ENCODE measurements at places on chromosomes 2 and 18.

GRCh38 chr2:20414806-20415205 is 32.1 kb upstream of the RHOB start:
- no peak for DNase-seq

- no peak for DNase-seq
These were observed 5.6 kb downstream of the C2orf74 start for GRCh38 chr2:61167579-61167978.

DNA sequence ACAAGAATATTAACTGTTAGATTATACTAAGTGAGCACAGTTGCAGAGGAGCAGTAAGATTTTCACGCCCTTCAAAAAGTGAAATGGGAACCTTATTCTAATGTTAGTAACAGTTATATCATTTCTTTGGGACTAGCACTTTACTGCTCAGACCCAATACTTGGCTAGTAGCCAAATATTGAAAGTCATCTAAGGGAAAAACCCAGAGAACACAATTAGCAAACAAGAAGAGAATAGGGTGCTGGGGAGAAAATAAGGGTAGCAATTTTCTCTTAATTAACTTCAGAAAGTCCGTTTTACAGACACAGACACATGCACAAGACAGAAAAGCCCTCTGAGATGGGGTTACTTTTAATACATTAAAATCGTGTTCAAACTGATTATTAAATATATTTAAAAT is 71.8 kb downstream of the ID2 start:
- DNase-seq: no peak

DNA sequence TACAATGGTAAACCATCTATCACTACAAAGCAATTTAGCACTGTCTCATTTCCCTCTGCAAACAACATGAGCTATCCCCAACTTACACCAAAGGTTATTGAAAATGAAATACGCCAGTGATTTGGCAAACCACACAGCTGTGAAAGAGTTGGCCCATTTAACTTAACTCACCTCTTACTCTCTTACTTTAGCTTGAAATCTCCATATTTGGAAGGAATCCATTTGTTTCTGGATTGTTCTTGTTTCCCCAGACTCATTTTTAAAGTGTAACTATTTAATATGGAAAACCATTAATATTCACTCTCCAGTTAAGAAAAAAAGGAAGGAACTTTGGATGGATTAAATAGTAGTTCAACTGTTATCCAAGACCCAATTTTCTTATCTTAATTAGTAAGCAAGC is 93.7 kb upstream of the TRIB2 start:
- no peak for DNase-seq

DNA sequence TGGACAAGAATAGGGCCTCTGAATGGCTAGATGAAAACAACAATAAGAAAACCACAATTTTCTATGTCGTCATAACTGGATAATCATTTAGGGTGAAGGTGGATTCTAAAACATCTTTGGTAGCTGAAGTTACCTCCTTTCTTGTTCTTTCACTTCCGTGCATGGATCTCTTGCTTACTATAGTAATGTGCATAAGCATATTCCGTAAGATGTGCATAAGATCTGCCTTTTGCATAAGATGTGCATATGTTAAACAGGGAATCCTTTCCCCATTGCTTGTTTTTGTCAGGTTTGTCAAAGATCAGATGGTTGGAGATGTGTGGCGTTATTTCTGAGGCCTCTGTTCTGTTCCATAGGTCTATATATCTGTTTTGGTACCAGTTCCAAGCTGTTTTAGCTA is 353.6 kb downstream of the MTX2 start:
- DNase-seq: no peak

- DNase-seq: no peak
These were observed 41.2 kb downstream of the PAX3 start for GRCh38 chr2:222257645-222258044.

- DNase-seq: no peak
These were observed 228.5 kb upstream of the FSIP2 start for GRCh38 chr2:185510060-185510459.

GRCh38 chr2:112811276-112811831 is 25.2 kb downstream of the IL1B start:
- no peak for DNase-seq

DNA sequence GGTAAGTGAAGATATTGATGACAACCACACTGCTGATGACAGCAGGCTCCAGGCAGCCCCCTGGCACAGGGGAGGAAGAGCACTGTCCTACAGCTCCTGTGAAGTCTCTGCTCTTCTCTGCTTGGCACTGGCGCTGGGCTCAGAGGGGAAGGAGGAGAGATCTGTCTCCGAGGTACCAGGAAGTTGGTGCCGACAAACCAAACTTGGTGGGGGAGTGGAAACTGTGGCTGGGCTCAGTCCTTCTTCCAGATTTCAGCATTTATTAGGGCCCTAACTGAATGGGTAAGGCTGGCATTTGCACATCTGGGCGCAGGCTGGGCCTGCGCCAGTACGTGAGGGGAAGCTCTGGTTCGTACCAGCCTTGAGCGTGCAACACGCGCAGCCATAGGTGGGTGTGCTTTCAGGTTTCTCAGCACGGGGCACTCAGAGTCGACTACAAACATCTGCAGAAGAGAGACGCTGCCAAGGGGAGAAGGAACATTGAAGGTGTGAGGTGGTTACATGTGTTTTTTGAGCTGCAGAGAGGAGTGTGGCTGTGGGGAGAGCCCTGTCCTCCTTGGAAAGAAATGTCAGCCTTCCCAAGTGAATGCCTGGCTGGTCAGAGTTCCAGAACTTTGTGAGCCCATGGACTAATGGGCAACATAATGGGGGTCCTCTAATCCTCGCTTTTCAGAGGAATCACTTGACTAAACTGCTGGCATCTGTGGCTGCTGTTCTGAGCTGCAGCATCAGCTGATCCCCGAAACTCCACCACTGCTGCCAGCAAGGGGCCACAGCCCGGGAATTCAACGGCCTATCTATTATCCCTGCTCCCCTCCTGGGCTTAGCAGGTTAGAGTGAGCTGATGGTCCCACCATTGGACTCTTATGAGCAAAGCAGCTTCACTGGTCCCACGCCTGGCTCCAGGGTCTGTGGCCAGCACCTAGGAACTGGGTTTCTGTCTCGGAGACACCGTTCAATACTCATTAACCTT is 55.2 kb upstream of the SEMA4C start:
- DNase-seq: peak; percentile 16

DNA sequence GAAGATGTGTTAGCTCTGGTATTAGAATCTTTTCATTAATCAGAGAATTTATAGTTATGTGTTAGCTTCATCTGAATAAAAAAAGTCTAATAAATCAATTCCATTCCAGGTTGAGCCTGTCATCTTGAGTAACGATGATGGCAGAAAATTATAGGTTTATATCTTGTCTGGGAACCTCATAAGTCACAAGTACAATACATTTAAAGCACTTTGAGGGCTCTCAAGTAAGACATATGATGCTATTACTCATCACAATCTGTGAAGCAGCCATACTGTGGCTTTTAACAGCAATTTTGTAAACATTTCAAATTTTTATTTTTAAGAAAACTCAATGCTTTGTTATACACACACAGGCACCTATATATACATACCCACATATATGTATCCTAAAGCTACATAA is 484.1 kb upstream of the VRK2 start:
- no peak for DNase-seq

DNA sequence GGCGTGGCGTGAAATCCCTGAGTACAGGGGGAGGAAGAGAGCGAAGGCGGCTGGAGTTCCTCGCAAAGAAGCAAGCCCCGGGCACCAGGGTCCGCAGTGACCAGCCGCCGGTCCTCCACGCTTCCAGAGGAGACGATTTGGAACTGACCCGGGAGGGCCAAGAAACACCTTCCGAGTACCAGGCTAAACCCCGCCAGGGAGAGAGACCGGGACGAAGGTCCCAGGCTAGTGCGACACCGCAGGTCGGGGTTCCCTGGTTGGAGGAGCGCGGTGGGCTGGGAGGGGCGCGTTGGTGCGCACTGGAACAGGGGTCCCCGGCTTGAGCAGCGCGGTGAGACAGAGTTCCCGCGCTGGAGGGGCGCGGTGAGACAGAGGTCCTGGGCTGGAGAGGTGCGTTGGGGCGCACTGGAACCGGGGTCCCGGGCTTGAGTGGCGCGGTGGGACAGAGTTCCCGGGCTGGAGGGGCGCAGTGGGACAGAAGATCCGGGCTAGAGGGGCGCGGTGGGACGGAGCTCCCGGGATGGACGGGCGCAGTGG is 901 bp downstream of the WDFY1 start:
- DNase-seq: no peak

DNA sequence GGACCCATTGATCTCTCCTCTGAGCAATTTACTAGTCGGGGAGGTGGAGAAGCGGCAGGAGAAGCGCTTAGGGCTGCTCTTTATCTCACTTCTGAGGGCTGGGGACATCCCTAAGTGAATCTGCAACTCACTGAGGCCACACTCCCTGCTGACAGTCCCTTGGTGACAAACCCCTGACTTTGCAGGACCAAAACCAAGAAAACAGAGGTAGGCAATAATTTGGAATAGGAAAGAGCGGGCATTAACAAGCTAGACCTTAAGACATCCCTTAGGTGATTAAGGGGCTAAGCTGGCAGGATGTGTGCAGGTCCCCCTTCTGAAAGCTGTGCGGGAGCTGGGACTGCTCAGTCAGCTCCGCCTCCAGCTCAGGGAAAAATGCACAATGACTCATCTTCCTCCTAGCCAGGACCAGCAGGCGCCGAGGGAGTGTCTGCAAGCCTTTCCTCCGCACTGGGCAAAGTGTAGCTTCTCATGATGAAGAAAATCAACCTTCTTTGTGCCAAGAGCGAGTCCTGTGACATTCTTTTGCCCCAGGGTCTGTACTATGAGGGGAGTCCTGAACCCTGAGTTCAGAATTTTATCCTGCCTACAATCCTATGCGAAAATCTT is 63.3 kb downstream of the BOD1L2 start:
- DNase-seq: no peak

DNA sequence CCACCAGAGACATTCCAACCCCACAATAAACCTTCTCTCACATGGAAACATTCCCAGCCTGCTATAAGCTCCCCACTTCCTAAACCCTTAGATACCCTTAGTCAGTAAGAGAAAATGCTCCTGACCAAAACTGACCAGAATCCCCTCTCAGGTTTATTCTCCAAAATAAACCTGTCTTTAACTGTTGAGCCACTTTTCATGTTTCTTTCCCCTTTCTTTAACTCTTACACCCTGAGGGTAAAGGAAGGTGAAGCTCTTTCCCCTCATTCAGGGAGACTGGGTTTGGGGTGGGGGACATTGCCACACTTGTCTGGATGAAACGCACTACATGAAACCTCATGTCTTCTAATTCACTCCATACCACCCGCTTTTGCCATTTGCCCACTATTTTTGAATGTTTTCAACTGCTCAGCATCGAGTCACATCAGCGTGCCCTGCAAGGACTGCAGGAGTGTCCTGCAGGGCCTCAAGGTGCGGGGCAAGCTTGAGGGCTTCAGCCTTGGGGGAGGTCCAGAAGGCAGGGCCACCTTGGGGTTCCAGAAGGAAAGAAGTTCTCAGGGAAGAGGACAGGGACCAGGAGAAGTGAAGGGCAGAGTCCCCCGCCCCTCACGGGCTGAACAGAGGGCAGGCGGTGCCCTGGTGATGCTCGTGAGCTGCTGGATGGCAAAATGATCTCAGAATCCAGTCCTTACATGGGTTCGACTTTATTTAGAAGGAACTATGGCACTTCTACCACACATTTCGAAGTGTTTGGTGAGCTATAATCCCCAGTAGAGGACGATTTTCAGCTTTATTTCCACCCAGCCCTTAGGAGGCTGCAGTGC is 4.2 kb upstream of the SP140L start:
- DNase-seq: no peak

DNA sequence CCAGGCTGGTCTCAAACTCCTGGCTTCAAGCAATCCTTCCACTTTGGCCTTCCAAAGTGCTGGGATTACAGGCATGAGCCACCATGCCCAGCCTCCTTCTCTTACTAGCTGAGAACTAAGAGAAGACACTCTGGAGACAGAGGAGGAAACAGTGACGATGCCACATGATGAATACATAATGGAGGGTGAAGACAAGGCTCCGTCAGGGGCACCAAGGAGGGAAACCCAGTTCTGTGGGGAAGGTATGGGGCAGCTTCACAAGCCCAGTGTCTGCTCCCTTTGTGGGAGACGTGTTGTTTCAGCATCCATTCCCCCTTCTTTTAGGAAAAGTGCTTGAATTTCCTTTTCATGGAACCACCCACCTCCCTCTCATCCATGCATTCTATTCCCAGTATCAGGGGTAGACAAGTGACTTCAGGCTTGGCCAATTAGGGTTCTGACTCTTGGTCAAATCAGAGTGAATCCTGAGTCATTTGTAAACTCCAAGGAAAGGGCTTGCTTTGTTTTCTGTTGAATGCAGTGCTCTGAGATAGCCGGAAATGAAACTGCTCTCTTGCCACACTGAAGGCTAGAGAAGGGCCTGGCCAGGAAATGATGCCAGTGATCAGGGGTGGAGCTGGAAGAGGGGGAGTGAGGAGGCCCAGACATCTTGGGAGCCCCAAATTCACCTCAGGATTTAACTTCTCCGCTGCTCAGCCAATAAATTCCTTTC is 23.7 kb downstream of the TMEM127 start:
- peak; percentile 14 for DNase-seq

- DNase-seq: no peak
These were observed 34.9 kb downstream of the SERPINE2 start for GRCh38 chr2:224004105-224004695.

DNA sequence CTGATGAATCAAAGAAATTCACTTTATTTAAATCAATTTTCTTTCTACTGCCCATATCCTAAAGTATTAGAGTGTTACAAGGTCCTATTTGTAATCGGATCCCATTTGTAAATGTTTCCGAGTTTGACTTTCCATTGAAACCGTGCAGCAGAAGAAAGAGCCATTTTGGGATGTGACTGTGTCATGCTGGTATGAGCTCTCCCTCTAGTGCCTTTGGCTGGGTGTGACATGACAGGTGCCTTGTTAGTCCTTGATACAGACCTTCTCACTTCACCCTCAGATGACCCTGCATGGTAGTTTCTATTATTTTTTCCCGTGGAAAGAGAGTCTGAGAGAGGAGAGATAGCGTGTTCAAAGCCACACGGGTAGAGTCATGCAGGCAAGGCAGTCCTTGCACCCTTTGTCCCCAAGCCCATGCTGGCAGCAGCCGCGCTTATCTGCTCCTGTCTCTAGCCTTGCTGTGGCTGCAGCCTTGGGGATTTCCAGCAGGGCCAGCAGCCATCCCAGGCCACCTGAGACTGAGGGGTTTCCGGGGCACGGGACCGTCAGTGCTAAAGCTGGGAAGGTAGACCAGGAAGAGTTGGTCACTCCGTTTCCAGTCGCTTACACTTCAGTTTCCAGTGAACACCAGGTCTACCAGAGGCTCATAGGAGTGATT is 21.4 kb downstream of the CHMP1B start:
- no peak for DNase-seq

- no peak for DNase-seq
These were observed 12.9 kb upstream of the IKZF2 start for GRCh38 chr2:213164263-213164662.

- no peak for DNase-seq
These were observed 17.8 kb upstream of the SULT1C2 start for GRCh38 chr2:108270768-108271506.

DNA sequence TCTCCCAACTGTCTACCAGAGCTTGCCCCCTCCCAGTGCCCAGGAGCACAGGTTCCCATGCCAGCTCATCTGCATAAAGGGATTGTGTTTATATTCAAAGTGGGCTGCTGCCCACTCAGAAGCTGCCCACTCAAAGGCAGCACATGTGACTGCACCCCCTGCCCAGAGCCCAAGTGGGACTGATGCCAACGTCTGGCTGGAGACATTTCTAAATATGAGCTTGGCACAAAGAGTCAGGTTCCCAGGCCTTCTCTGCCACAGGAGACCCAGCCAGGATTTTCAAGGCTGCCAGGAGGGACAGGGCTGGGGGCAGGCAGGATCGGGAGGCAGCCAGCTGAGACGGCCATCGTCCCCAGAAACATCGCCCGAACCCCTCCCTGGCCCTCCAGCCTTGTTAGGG is 67.1 kb downstream of the ZBTB7C start:
- no peak for DNase-seq
